IgD-negative memory B cell (primary cell): ENCODE measurements at places on chromosomes 3 and 15. TPM values are rescaled to one million over a fixed set of nuclear protein-coding genes. Genes with fewer than 3 reads are reported as not detected.

BHLHE40 gene
- polyA plus RNA-seq: 11.1 TPM

TRIM42 gene
- not detected for polyA plus RNA-seq

IL5RA gene
- polyA plus RNA-seq: 2.8 TPM

MITF gene
- 0.54 TPM for polyA plus RNA-seq

MAP2K1 gene
- 39.7 TPM for polyA plus RNA-seq

ZPLD1 gene
- not detected for polyA plus RNA-seq
